Left kidney (tissue), 8 donors: ENCODE measurements at places on chromosomes 7 and 10.

GRCh38 chr10:98474628-98475027 lies 27.9 kb upstream of the HPS1 start:
- DNase-seq: no peak

- DNase-seq: no peak
Observed at GRCh38 chr7:155878674-155879073, 66.4 kb upstream of the SHH start.

DNA sequence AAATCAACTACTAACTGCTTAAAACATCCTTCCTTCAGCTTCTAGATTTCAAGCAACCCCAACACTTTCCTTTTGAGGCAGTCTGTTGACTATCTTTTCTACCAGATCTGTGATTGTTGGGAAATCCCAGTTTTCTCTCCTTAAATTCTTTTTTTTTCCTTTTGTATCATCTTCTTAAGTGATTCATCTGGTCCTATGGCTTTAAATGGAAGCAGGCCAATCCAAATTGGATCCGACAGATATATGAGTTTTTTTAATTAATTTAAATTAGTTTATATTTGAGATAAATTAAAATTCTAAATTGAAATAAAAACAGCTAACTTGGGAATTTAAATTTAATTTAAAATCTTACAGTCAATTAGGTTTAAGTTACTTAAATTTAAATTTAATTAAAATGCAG lies 151.2 kb upstream of the PCLO start:
- DNase-seq: no peak

DNA sequence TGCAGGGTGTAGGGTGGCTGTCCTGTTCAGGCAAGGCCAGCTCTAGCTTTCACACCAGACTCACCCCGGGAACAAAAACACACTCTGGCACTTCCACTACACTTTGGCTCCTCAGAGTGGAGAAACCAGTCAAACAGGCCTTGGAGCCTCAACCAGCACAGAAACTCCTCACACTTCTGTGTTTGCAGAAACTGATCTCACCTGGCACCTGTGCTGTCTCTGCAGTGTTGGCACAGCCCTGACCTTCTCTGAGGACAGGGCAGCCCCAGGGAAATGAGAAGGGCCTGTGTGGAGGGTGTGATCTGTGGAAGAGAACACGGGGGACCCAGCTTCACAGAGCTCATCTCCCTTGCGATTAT lies 4.1 kb upstream of the CALML5 start:
- DNase-seq: peak; percentile 52

DNA sequence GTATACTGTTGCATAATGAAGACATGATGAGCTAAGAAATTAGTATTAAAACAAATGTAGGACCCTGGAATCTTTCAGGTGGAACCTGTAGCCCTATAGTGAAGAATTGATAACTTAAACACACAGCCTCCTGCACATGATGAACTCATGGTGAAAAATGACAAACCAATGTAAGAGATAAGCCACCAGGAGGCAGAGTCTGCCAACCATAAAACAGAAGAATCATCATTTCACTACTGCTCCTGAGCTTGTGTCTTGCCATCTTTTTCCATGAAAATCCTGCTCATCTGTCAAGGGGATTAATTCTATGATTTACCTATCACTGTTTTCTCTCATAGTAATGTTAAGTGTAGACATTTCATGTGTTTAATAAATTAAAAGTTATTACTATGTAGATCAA lies 363.9 kb downstream of the MALRD1 start:
- peak; percentile 33 for DNase-seq

DNA sequence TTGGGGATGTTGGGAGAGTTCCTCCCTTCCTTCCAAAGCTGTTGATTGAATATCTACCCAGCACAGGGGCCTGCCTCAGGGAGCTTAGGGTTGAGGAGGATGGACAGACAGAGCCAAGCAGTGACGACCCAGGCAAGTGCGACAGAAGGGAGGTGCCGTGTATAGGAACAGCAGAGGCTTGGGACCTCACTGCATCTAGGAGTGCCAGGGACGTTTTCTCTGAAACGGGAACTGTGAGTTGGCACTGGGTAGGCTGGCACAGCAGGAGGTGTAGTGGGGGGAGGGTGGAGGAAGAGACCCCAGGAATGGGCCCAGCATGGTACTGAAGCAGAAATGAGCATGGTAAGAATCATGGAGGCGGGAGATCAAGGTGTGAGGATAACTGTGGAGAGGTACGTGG lies 55.3 kb upstream of the MGMT start:
- DNase-seq: no peak

DNA sequence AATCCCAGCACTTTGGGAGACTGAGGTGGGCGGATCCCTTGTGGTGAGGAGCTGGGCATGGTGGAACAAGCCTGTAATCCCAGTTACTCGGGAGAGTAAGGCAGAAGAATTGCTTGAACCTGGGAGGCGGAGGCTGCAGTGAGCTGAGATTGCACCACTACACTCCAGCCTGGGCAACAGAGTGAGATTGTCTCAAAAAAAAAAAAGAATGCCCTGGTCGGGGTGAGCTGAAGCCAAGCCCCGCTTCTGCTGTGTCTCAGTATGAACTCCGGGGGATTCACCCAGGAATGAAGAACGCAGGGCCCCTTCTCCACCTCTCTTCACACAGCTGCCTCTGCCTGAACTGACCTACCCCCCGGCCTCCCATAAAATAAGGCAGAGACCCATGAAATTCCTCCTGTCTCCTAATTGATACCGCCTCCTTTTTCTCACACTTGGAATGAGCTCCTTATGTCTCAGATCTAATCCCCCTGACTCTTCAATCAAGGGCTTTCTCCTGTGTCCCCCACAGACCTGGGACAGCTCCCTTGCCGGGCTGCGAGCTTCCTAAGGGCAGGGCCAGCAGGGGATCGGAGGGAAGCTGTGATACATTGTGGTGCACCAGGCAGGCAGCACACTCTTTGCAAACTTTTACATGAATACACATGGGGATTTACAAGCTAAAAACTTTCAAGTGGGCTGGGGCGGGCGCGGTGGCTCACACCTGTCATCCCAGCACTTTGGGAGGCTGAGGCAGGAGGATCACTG lies 911 bp upstream of the ZP3 start:
- no peak for DNase-seq

- DNase-seq: peak; percentile 47
Observed at GRCh38 chr10:13560597-13560996, 26.2 kb upstream of the PRPF18 start.

- DNase-seq: no peak
Observed at GRCh38 chr7:139669106-139670061, 108.4 kb downstream of the HIPK2 start.

DNA sequence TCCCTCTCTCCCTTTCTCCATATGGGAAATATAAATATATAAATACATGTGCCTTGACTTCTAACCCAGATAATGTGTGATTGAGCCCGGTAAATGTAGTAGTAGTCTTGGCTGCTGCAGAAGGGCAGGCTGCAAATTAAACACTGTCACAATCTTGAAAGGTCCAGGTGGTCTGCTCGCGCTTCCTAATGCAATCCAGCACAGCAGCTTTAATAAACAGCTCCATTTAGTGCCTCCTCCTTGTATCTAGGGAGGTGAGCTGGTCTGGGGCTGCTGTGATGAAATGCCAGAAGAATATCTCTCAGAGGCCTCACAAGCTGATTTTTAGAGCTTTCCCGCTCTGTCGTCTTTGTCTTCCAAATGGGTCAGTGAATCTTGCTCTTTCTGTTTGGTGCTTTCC lies 782 bp downstream of the POU6F2 start:
- no peak for DNase-seq

DNA sequence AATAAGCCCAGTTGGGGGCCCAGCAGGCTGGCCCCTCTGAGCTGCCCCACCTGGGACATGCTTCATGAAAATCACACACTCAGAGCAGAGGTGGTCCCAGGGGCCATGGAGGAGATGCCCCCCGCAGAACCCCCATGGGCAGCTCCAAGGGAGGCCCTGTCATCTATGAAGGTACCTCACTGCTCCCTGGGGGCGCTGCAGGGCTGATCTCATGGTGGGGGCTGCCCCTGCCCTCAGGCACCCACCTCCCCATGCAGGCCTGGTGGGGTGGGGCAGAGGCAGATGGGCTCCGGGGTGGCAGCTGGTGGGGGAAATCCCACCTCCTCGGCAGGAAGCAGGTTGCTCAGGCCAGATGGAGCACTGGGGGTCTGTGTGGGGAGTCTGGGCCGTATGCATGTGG lies 60.5 kb downstream of the YKT6 start:
- DNase-seq: no peak

- DNase-seq: no peak
Observed at GRCh38 chr7:130444751-130445407, 4.1 kb upstream of the CEP41 start.

DNA sequence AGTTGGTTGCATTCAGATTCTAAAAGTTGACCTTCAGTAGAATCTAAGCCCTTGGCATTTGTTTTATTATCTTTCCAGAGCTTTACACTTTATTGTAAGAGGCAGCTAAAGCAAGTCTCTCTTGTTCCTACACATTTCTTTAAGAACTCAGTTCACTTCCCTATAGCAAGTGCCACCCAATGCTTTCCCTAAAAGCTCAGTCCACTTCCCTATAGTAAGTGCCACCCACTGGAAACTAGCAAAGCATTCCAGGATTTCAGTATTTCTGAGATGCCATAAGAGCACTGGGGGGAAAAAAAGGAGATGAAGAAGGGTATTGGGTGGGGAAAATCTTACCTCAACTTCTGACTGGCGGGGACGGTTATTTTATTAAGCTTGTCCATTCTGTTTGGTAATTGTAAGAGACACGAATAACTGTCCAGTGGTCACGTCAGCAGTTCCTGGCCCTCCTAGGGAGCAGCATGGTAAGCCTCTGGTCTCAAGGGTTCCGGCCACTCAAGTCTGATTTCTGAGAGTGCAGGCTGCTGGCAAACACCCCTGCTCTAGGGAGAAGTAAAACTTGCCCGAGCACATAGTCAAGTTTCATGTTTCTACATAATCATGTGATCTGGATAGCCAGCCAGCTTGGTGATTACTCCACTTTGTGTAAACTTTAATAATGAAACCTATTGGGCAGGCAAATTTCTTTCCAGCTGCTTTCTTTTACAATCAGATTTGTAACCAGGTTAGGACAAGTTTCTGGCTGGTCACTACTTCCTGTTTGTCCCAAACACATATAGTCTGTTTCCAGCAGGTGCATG lies at the start of gene BLNK:
BLNK (minus strand) TSS at position 554 of the 800 bp plus-strand sequence; CDS start at position 383, 171 bp downstream.
- DNase-seq: peak; percentile 53

DNA sequence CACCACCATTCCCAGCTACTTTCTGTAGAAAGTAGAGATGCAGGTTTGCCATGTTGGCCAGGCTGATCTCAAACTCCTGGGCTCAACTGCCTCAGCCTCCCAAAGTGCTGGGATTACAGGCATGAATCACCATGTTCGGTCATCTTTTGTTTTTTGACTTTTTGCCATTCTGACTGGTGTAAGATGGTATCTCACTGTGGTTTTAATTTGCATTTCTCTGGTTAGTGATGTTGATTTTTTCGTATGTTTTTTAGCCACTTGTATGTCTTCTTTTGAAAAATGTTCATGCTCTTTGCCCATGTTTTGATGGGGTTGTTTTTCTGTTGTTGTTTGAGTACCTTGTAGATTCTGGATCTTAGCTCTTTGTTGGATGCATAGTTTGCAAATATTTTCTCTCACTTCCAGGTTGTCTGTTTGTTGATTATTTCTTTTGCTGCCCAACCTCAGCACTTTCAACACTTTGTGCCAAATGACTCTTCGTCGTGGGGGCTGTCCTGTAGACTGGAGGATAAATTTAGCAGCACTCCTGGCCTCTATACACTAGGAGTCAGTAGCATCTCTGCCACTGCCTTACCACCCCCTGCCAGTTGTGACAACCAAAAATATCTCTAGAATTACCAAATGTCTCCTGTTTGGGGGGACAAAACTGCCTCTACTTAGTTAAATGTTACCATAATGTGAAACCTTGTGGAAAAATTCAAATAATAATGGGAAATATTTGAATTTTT lies 6.5 kb upstream of the CPED1 start:
- no peak for DNase-seq

- no peak for DNase-seq
Observed at GRCh38 chr10:11522821-11523245, 88.6 kb downstream of the USP6NL start.

- no peak for DNase-seq
Observed at GRCh38 chr7:44471850-44472249, 18.6 kb downstream of the NUDCD3 start.

DNA sequence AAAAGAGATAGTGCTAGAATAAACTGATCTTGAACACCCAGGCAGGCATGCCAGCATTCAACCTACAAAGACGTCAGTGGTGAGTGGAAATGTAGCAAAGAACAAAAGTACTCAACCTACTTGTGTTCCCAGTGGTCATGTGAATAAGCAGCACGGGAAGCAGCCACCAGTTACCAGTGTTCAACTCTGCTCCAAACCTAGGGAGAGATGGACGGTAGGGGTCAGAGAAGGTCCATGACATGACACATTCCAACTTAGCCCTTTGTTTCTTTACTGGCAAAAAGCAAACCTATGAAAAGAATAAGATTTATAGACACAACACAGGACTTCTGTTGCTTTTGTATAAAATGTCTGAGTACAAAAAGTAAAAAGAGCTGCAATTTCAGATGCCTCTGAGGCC lies 511.4 kb downstream of the XPNPEP1 start:
- peak; percentile 47 for DNase-seq

- no peak for DNase-seq
Observed at GRCh38 chr10:97743169-97743943, 6.4 kb downstream of the ZFYVE27 start.

GRCh38 chr10:24115403-24115802 lies 93.5 kb upstream of the KIAA1217 start:
- DNase-seq: no peak
